Activated naive CD4-positive, alpha-beta T cell treated with anti-CD3 and anti-CD28 coated beads, Interleukin-2, amount 50 U/mL, for 72 hours (primary cell): ENCODE measurements at places on chromosomes 12 and 14.

DNA sequence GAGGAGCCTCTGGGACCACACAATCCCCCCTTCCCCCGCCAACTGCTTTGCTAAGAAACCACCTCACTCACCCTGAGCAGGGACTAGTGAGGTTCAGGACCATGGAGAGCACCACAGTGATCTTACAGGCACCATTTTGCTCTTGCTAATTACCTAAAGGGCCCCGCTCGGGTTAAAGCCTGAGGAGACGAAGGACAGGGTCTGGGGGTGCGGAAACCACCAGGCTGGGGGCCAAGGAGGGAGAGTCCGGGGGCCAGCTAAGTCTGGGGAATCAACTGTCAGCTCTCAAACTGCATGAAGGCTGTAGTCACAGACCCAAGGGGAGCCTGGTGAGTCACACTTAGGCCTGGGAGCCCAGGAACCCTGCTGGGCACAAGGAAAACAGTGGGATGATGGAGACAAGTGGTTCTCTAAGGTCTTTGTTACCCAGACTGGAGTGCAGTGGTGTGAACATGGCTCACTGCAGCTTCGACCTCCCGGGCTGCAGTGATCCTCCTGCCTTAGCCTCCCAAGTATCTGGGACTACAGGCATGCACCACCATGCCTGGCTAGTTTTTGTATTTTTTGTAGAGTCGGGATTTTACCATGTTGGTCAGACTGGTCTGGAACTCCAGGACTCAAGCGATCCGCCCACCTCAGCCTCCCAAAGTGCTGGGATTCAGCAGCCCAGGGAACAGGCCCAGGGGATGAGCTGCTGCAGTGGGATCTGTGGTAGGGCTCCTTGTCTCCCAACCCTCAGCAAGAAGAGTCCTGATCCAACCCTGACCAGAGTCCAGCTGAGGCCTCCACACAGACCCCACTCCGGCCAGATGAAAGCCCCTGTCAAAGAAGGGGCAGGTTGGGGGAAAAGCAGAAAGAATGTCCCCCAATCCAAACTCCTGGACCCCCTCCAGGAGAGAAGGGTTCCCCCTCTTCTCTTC lies 98.8 kb downstream of the CALM1 start:
- peak; percentile 59 for DNase-seq

GRCh38 chr12:6528539-6529235 lies 5.6 kb upstream of the GAPDH start:
- DNase-seq, result no peak

DNA sequence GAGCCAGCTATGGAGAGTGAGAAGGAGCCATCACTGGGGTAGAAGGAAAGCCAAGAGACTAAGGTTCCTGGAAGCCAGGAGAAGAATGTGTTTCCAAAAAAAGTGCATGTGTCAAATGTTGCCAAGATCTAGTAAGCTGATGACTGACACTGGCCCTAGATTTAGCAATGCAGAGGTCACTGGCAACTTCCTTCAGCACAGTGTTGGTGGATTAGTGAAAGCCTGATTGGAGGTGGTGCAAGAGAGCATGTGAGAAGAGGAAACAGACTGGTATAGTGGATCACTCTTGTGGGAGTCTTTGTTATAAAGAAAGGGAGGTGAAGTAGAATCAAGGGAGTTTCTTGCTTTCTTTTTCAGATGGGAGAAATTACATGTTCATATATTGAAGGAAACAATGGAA lies 34.1 kb upstream of the CHGA start:
- no peak for DNase-seq

- no peak for DNase-seq
Observed at GRCh38 chr12:56346675-56347074, 8.0 kb downstream of the IL23A start.

- no peak for DNase-seq
Observed at GRCh38 chr14:58191763-58192601, 8.0 kb upstream of the ACTR10 start.

- no peak for DNase-seq
Observed at GRCh38 chr14:76228138-76228537, 76.4 kb downstream of the GPATCH2L start.
